ENCODE measurements at places on chromosomes 11 and 22.

GRCh38 chr11:12377106-12377823 lies at the start of gene PARVA:
TSS of gene PARVA (plus strand) at chr11:12377571. CDS start at chr11:12377648, 77 bp downstream.
- no peak for DNase-seq

DNA sequence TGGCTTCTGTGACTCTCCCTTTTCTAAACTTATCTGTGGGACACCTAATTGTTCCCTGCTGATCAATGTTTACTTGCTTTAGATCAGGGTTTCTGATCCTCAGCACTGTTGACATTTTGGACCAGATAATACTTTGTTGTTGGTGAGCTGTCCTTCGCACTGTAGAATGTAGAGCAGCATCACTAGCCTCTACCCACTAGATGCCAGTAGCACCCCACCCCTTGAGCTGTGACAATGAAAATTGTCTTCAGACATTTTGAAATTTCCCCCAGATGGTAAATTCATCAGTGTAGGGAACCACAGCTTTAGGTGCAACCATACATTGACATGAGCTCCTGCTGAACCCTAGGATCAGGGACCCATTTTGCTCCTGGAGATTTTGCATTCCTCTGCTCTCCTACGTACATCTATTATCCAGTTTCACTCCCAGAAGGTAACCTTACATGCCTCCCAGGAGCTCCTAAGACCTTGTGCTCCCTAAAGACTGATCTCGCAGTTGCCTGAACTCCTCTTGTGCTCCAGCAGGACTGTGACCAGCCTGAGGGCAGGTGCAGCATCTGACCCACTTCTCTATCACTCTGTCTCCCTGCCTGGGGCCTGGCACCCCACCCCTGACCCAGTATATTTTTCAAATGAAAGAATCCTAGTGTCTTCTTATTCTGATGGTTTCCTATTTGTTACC lies 107.8 kb downstream of the FAR1 start:
- DNase-seq: no peak

DNA sequence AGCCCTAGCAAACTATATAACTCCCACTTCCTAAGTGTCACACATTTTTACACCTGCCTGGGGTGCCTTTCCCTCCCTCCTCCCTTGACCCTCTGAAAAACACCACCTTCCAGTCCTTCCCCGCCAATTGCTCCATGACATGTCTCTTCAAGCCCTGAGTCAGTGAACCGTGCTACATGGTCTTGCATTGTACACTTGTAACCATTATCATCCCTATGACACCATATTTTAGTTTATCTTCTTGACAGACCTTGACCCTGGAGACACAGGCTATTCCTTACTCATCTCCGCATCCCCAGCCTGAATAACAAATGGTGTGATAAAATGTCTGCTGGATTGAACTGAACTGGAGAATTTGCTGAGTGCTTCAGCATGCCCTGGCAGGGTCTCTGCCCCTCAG lies 36.9 kb downstream of the TNKS1BP1 start:
- DNase-seq: no peak

GRCh38 chr11:65920372-65920802 lies 1.2 kb downstream of the DRAP1 start:
- no peak for DNase-seq

DNA sequence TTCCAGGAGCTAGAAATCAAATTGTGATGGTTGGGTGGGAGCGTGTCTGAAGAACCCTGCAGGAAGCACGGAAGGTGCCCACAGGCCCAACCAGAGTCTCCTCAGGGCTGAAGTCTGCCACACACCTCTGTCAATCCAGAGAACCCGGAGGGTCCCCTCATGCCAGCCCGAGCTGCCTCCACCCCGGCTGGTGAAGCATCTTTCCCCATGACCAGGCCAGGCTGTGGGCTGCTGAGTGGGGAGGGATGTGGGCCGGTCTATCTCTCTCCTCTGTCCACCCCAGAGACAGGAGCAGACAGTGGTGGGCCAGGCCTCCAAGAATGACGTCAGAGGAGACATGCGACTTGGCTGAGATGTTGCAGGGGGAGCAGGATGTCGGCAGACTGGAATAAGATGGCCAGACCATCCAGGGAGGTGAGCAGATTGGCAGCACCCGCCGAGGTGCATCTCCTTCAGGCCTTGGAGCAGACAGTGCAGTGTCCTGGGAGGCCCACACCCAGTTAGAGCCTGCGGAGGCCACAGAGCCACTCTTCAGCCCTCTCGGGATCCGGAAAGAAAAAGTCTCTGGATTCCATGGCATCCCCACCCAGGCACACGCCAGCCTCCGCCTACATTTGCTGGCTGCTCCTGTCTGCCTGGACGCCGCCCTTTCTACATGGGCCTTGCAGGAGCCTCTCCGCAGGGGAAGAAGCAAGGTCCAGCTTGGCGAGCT lies 1524.9 kb downstream of the BRD1 start:
- DNase-seq: no peak

GRCh38 chr11:86625544-86625943 lies 46.9 kb downstream of the ME3 start:
- no peak for DNase-seq

DNA sequence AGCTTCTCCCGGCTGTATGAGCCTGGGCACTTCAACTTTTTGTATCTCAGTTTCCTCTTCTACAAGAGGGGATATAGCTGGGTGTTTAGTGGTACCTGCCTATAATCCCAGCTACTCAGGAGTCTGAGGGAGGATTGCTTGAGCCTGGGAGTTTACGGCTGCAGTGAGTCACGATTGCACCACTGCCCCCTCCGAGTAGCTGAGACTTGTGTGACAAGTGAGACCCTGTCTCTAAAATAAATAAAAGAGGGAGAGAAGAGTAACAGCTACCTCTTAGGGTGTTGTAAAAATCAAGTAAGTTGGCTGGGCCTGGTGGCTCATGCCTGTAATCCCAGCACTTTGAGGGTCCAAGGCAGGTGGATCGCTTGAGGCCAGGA lies 10.0 kb upstream of the CATSPER1 start:
- DNase-seq: no peak

- DNase-seq: no peak
These were observed 183.9 kb upstream of the NCAM1 start for GRCh38 chr11:112777283-112777751.

- no peak for DNase-seq
These were observed 19.2 kb downstream of the AP2A2 start for GRCh38 chr11:944711-945470.

DNA sequence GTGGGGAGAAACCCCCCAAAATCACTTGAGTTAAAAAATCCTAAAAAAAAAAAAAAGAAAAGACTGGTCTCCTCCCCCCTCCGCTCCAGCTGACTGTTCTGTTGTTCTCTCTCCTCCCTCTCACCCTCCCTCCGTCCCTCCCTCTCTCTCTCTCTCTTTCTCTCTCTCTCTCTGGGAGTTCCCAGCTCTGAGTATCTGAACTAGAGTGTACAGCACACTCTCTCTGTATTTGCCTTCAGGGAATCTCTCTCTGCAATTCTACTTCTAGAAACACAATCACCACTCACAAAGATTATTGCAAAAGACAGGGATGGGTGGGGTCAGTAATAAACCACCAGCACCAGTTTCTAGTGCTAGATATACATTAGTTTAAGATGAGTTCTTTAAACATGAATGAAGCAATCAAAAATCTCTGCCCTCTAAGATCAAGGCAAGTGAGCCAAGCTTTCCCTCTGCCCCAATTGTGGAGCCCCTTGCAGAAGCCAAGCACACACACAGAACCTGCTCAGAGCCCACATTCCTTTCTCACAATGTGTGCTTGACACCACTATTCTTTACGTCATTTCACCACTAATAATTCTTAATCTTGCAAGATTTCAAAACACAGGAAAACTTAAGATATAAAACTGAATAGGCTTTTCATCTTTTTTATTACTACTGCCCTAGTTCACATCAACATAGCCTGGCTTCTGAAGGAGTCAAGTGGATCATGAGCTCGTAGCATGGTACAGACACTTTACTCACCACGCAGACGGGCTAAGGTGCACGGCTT lies 133.5 kb downstream of the RBFOX2 start:
- DNase-seq: peak; percentile 27

DNA sequence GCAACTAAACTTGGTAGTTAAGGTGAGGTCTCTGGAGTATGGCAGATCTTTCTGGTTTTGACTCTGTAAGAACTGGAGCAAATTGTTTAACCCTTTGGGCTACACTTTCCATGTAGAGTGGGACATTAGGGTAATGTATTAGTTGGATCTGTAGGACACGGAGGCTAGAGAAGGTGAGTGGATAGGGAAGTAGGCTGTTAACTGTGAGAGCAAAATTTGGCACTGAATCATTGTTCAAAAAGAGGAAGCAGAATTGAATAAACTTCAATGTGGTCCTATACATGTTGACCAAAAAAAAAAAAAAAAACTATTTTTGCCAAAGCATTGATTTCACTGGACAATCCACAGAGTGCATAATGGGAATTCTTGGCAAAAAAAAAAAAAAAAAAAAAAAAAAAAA lies 370.2 kb upstream of the CHORDC1 start:
- DNase-seq: no peak

- DNase-seq: no peak
These were observed 4.8 kb downstream of the CLCF1 start for GRCh38 chr11:67368621-67369020.
